ENCODE measurements at places on chromosomes 2 and 18.

GRCh38 chr18:23573626-23574431, 12.5 kb downstream of the NPC1 start:
- no peak for DNase-seq

GRCh38 chr2:168245074-168245825, 2.1 kb downstream of the STK39 start:
- DNase-seq, result no peak

GRCh38 chr2:12762976-12763375, 46.2 kb downstream of the TRIB2 start:
- DNase-seq, result no peak

DNA sequence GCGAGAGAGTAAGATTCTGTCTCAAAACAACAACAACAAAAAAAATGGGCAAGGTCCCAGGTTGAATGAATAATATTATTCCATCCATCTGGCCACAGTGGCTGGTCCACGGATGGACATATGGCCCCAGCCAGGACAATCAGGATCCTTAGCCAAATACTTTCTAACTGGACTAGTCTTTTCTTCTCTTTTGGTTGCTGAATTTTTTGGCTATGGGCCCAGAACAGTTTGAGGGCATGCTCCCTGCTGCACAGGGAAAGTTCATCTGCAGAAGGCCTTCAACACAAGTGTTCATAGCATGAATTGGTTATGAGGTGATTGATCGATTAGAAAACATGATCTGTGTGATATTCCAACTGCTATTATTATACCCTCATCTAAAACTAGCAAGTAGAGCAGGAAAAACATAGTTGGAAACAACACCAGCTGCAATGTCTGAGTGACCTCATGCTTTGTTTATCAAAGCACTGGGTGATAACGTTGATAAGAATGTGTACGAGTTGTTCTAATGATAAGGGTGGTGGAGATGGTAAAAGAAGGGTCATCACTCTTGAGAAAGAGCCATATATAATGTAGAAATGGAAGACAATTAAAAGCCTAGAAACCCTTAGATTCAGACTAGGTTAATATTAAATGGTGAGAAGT, 47.8 kb upstream of the RNF103 start:
- DNase-seq, result no peak

- no peak for DNase-seq
Measured at GRCh38 chr2:238879043-238879442, 31.2 kb downstream of the TWIST2 start.

DNA sequence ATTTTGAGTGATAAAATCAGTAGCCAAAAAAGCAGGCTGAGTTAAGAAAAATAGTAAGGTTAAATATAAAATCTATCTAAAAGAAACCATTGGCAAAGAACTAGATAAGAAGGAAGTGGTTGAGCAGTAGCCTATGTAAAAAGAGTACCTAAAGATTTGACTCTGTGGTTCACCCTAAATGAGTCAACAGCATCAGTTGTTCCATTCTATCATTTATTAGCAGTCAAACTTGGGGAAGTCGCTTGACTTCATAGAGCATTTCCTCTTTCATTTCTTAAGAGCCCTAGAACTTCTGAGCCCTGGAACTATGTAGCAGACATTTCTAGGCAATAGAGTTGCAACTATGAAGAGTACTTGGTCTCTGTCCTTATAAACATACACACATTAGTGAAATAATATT, 381.7 kb downstream of the NUP35 start:
- no peak for DNase-seq

DNA sequence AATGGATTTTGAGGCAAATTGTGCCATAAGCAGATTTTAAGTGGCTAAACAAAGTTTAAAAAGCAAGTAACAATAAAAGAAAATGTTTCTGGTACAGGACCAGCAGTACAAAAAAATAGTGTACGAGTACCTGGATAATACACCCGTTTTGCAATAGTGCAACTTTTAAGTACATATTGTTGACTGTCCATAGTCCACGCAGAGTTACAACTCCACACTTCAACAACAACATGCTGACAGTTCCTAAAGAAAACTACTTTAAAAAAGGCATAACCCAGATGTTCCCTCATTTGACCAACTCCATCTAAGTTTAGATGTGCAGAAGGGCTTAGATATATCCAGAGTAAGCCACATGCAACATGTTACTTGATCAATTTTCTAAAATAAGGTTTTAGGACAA, 5.1 kb upstream of the STPG4 start:
- DNase-seq, result no peak

- no peak for DNase-seq
Measured at GRCh38 chr18:8841781-8842485, 136.6 kb downstream of the MTCL1 start.

DNA sequence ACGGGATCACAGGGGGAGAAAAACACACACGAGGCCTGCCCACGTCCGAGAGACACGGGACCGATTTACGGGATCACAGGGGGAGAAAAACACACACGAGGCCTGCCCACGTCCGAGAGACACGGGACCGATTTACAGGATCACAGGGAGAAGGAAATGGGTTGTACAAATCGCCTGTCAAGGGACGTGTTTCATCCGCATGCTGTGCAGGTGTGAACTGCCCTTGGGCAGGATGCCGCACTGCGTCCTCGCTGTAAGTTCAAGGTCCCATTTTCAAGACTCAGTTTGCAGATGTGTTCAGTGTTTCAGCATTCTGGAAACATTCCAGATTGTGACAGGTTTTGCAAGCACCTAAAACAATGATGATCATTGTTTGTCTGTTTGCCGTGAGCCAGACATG, 2.3 kb upstream of the KCNG2 start:
- DNase-seq, result no peak

DNA sequence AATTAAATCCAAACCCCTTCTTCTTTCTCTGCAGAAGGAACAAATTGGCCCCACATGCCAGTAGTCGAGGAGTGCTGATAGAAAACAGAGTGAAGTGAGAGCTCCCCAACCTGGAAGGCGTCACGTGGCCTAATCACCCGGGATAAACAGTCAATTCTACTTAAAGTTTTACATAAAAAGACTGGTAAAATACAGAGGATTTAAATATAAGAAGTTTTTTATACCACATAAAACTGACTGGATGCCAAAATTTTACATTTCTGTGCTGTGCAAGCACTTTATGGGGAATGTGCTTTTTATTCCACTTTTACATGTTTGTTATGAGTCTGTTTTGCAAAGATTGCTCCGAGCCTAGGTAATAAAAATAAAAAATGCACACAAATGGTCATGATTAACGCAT, 1586.8 kb upstream of the ACVR2A start:
- DNase-seq, result no peak

GRCh38 chr2:12488352-12489318, 228.1 kb upstream of the TRIB2 start:
- no peak for DNase-seq
